ENCODE measurements at places on chromosomes 4 and X.

- DNase-seq = no peak
Observed at GRCh38 chr4:153019906-153020305, 83.8 kb downstream of the FHDC1 start.

GRCh38 chrX:71144651-71145050 lies at the start of gene NLGN3:
TSS of gene NLGN3 (plus strand) at chrX:71144841. CDS start at chrX:71147750, 2,909 bp downstream.
- DNase-seq = no peak

- DNase-seq = no peak
Observed at GRCh38 chr4:105509714-105510113, 35.9 kb upstream of the PPA2 start.

DNA sequence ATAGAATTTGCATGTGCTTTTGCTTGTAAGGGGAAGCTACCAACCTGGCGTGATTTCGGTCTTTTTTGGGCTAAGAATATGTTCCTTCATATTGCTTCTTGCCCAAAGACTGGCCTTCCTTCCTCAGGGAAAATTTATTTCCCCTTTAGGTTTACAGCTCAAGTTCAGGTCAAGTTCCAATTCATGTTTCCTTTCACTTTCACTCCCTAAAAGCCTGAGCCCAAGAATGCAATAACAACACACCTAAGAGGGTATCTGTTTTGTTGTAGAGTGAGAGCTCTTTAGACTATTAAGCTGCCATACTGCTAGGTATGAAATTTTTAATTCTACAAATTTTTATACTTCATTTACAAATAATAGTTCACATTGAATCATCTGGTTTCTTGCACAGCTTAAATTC lies 299.6 kb downstream of the TLL1 start:
- no peak for DNase-seq

GRCh38 chrX:108223585-108223984 lies 132.0 kb downstream of the ATG4A start:
- DNase-seq = no peak

- DNase-seq = no peak
Observed at GRCh38 chr4:147289181-147289580, 191.7 kb upstream of the EDNRA start.

- no peak for DNase-seq
Observed at GRCh38 chrX:69158166-69158980, 6.9 kb downstream of the PJA1 start.

- DNase-seq = no peak
Observed at GRCh38 chr4:77201857-77202256, 44.9 kb downstream of the CCNG2 start.

GRCh38 chr4:48752726-48753125 lies 27.4 kb downstream of the FRYL start:
- no peak for DNase-seq

GRCh38 chr4:56195025-56195424 lies 192.3 kb downstream of the AASDH start:
- no peak for DNase-seq

DNA sequence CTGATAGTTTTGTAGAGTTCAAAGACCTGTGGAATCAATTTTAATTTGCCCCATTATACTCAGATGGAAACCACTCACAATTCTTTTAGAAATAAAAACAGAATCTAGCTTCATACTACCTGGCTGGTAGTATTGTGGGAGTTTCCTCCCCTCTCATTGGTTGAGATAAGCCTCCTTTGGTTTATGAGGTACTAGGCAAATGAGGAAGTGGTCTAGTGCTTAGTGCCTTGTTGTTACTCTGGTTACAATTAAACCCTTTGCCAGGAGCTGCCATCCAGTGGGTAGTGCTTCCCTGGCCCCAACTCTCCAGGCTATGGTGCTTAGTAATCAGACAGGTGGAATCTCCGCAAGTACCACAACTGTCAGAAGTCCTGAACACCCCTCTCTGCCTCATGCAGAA lies 118.3 kb downstream of the CDKL5 start:
- no peak for DNase-seq

DNA sequence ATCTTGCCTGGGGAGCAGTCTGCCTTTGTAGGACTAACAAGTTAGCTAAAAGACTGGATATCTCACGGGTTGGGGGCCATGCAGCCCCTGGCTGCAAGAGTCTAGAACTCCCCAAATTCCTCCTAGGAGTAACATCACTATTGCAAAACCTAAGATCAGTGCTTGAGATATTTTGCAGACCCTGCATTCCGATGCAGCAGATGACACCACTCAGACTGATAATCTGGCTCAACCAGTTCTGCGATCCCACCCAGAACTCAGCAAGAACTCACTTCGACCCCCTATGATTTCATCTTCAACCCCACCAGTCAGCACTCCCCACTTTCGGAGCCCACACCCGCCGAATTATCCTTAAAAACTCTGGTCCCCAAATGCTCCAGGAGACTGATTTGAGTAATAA lies 834.0 kb downstream of the C4orf33 start:
- DNase-seq = no peak

GRCh38 chrX:103941201-103941975 lies 21.0 kb upstream of the TMSB15B start:
- no peak for DNase-seq

DNA sequence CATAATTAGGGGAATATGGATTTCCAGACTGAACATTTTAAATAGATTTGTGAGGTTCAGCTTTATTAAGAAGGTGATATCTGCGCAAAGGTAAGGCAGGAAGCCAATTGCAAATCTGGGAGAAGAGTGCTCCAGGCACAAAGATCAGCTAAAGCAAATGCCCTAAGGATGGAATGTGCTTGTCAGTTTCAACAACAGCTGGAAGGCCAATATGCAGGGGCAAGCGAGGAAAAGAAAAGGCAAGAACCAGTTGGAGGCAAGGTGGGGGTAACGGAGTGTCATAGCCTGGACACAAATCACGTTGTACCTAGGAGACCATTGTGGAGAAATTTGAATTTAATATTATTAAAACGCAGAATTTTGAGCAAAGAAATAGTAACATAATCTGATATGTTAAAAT lies 1710.3 kb upstream of the PCDH7 start:
- DNase-seq = no peak

DNA sequence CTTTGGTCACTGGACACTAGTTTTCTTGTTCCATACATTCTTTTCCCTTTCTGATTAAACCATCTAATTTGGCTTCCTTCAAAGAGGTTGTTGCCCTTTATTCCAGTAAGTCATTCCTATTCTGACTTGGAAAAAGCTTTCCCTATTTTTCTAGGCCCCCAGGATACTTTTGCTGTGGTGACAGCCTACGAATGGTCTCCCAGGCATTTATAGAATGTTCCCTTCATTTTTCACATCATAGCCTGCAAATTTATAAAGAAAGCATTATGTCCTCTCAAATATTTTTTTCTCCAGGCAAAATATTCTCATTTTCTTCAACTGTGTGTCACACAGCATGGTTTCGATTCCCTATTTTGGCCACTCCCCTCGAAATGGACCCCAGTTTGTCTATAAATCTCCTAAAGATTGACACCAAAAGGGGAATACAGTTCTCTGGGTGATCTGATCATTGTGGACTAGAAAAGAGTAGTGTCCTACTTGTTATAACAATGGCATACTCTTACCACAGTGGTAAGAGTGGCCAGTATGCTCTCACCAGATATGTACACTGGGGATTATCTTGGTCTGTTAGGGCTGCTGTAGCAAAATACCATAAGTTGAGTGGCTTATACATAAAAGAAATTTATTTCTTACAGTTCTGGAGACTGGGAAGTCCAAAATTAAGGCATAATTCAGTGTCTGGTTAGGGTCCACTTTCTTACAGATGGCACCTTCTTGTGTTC lies 41.5 kb upstream of the BMP2K start:
- DNase-seq = no peak

- DNase-seq = no peak
Observed at GRCh38 chr4:172751550-172751949, 417.1 kb upstream of the GALNT7 start.

DNA sequence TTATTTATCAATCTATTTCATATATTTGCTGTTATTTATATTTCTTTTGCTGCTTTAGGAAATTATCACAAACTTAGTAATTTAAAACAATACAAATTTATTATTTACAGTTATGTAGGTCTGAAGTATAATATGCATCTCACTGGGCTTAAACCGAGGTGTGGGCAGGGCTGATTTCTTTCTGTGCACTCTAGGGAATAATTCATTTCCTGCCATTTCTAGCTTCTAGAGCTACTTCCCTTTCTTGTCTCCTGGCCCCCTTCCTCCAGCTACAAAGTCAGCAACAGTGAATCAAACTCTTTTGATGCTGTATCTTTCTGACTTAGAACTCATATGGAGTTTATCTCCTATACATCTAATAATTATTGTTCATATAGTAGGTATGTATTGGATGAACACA lies 303.5 kb upstream of the ARSJ start:
- DNase-seq = no peak

DNA sequence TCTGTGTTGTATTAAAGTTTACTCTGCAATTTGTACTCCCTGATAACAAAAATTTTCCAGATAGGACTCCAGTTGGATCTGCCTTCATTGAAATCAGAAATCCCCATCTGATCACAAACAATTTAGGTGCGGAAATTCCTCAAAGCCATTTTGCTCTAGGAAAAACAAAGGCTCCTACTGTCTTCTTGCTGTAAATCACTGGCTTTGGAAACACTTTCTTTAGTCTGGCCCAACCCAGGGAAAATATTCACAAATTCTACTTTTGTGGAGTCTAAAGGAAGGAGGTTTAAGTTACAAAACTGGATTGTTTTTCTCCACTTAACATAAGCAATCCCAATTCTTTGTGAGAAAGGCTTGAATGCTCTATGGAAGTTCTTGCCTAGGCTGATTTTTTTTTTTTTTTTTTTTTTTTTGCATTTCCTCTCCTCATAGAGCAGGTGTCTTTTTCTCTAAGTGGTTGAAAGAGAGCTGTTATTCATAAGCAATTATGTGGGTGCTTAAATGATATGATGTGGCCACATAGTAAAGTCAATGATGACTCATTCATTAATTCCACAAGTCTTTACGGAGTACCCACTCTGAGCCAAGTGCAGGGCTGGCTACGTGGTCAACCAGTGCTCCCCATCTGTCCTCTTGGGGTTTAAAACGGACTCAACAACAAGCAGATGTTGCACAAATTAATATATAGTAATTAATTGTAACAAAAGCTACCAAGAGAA lies 261.4 kb downstream of the LDB2 start:
- DNase-seq = no peak

DNA sequence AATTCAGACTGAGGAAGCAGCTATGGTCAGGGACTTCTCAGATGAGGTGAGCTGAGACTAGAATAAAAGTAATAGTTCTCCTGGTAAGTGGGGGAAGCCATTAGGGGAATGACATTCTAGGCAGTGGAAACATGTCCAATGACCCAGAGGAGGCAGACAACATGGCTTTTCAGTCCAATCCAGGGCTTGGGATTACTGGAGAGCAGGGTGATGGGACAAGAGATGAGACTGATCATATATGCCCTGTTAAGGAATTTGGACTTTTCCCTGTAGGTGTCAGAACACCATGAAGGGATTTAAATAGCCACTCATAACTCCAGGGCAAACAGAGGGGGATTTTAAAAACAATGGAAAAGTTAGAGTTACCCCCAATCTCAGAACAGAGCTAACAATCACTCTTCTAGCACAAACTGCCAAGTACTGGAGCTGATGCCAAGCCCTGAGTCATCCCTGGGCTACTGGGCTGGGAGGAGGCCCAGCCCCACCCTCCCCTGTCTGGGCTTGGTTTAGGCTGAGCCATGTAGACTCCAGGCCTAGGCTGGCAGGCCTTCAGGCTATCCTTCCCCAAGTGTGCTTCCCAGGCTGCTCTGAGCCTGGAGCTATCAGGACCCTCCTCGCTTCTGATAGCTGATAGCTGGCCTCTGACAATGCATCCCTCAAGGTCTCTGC lies 22.7 kb upstream of the MSN start:
- no peak for DNase-seq

- no peak for DNase-seq
Observed at GRCh38 chr4:20416800-20417199, 165.1 kb downstream of the SLIT2 start.

- no peak for DNase-seq
Observed at GRCh38 chr4:83905952-83906351, 370.0 kb downstream of the GPAT3 start.

- no peak for DNase-seq
Observed at GRCh38 chrX:45428831-45429230, 228.2 kb upstream of the DIPK2B start.

GRCh38 chr4:30295652-30296051 lies 424.5 kb upstream of the PCDH7 start:
- no peak for DNase-seq

DNA sequence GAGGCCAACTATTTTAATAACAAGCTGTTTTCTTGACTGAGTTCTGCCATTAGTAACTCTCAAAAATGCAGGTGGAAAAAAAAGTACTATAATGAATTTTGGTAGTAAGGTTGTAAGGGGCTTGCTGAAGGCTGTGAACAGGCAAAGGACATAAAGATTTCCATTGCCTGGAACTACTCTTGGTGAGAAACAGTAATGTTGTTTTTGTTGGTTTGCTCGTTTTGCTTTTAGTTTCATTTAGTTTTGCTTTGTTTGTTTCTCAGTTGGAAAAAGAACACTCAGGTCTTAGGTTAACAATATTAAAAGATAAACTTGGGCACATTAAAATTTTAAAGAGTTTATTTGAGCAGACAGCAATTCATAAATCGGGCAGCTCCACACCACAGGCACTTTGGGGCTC lies 824.5 kb upstream of the HTR2C start:
- no peak for DNase-seq

DNA sequence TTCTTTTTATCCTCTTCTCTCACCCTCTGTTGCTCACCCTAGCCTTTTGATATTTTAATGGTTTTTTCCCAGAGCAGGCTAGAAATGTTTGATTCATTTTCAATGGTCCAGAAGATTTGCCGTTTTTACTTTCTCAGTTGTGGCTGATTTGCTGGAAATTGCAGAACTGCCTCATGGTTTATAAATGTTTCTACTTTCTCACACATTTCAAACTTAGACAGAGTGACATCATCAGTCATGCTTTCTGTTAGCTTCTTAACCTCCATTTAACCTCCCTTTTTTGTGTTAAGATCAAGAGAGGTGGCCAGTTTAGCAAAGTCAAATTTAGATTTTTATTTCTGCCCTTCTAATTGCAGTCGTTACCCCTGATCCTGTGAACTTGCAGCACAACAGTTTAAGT lies 8.7 kb downstream of the RXFP1 start:
- DNase-seq = no peak

DNA sequence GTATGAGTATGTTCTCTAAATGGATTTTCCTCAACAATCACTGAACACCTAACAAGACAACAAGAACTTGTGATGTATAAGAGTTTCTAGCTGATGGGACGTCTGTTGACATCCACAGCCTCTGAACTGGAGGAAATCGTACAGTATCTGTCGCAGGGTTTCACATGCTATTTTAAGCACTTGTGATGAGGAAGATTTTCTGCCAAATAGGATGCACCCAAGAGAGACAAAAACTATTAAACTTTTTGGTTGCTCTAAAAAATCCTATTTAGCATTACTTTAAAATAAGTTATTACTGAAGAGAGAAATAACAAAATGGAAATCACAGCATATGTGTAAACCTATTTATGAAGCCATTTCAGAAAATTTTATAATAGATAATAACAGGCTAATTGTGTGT lies 356.1 kb upstream of the SLC7A11 start:
- DNase-seq = no peak

Measured in NK-92 treated with Interleukin-12 subunit alpha and Interleukin-12 subunit beta, amount 100 ng/mL, for 24 hours (cell line).